ENCODE measurements at places on chromosomes 11 and 22. TPM values are rescaled to one million over a fixed set of nuclear protein-coding genes. Genes with fewer than 3 reads are reported as not detected.
A peak's percentile ranks its signal among the peaks of the same experiment; 100 is the strongest.

The APOL5 gene
- 1.1 TPM for polyA plus RNA-seq

The BDNF gene
- 1.4 TPM for polyA plus RNA-seq

- DNase-seq = peak; percentile 78
These were observed 90.3 kb upstream of the PITPNB start for GRCh38 chr22:28009272-28009827.

DNA sequence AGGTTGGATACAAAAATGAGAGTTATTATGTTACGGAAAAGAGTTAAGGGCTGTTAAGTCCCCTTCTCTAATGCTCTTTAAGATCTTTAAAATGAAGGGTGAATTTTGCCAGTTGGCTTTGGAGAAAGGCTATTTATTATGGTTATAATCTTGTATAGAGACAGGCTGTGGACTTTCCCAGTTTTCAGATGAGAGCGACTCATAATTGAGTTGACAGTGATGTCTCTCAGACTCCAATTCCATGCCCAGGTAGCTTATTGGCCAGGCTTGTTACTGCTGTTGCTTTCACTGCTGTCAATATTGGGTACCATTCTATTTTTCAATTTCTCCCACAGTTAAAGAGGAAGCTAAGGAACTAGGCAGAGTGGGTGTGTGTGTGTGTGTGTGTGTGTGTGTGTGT lies 13.1 kb downstream of the ENDOD1 start:
- no peak for DNase-seq

DNA sequence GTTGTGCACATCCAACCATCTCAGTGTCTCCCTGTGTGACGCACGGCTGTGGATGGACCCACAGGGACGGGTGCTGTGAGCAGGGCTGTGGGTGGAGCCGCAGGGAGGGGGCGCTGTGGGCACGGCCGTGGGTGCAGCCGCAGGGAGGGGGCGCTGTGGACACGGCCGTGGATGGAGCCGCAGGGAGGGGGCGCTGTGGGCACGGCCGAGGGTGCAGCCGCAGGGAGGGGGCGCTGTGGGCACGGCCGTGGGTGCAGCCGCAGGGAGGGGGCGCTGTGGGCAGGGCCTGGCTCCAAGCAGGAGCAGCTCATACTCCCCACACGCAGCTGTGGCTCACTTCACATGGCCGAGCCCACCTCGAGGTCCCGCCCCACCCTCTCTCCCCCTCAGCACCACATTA lies 6.0 kb upstream of the MAPK11 start:
- no peak for DNase-seq
